Activated naive CD8-positive, alpha-beta T cell treated with anti-CD3 and anti-CD28 coated beads, Interleukin-2, amount 50 U/mL, for 24 hours (primary cell): ENCODE measurements at places on chromosomes 2 and 18.
A peak's percentile ranks its signal among the peaks of the same experiment; 100 is the strongest.

DNA sequence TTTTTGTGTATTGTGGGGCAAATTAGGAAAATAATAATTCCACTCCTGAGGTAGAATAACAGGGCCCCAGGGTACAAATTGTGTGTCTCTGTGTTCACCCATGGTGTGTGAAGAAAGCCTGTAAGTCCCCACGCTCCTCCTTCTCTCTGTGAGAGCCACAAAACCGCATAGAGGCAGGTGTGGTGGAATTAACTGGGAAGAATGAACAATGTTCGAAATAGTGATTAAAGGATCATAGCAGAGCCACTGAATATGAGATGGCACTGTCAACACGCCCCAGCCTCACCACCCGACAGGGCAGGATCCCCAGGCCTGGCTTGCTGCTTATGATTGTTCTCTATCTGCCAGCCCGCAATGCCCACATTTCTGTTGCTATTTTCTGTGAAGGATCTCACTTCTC lies 14.1 kb downstream of the IL1RN start:
- H3K4me3 ChIP-seq = no peak overlapping the region
- no peak for DNase-seq
- no peaks in the 10 kb centered on the region for H3K36me3 ChIP-seq

GRCh38 chr2:230946429-230947234 lies 21.6 kb upstream of the GPR55 start:
- no peak overlapping the region for H3K4me3 ChIP-seq
- H3K27ac ChIP-seq = no peak overlapping the region
- peaks cover 2% of the 10 kb centered on the region for H3K36me3 ChIP-seq

DNA sequence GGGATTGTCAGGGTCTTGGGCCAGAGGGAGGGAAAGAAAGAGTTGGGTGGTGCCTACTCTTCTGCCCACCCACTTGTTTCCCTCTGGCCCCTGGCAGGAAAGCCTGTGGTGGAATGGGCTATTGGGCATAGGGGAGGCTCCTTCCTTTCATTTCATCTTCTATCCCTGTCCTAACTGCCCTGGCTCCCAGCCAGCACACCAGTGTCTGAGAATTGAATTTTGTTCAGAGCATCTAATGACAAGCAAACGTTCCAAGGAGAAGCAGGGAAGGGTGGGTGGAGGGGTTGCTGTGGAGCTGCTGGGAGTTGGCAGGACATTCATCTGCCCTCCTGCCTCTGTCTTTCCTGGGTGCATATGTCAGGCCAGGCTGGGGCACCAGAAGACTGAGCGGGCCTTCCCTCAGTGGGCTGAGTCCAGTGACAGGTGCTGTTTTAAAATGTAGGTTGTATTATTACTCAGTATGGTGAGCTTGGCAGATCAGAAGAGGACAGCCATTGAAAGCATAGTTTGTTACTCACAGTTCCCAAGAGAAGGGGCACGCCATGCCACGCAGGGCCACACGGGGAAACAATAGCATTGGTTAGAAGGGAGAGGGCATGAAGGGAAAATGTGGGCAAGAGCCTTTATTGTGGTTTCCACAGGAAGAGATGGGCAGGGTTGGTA lies 171.9 kb downstream of the ACOXL start:
- H3K27ac ChIP-seq = peak overlapping the region; percentile 47
- H3K36me3 ChIP-seq = no peaks in the 10 kb centered on the region
- H3K4me1 ChIP-seq = peaks cover 9% of the 10 kb centered on the region
- peak; percentile 6 for DNase-seq

- H3K27me3 ChIP-seq = no peaks in the 10 kb centered on the region
- DNase-seq = no peak
- H3K36me3 ChIP-seq = no peaks in the 10 kb centered on the region
- H3K4me3 ChIP-seq = no peak overlapping the region
- no peak overlapping the region for H3K27ac ChIP-seq
- peaks cover 23% of the 10 kb centered on the region for H3K4me1 ChIP-seq
Measured at GRCh38 chr2:109340381-109340780, 211.4 kb downstream of the SH3RF3 start.

DNA sequence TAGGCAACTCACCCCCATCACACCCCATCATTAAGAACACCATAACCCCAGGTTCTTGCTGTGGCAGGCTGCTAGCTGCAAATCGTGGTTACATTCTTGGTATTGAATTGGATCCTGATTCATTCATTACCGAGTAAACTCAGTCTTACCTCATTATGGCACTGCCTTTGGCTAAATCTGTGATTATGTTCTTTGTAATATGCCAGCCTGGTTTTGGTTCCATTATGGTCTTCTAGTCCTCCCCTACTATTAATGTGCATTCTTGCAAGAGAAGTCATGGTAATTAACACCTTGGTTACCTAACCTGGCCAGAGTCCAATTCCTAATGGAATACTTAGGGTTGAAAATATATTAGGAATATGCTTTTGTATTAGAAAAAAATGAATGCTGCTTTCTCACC lies 258.9 kb upstream of the APCDD1 start:
- H3K4me1 ChIP-seq = no peaks in the 10 kb centered on the region
- H3K36me3 ChIP-seq = no peaks in the 10 kb centered on the region
- no peak for DNase-seq

GRCh38 chr2:7146151-7146550 lies 228.9 kb downstream of the RNF144A start:
- H3K4me1 ChIP-seq = no peaks in the 10 kb centered on the region
- peaks cover 9% of the 10 kb centered on the region for H3K36me3 ChIP-seq
- H3K27me3 ChIP-seq = no peaks in the 10 kb centered on the region
- no peak for DNase-seq

DNA sequence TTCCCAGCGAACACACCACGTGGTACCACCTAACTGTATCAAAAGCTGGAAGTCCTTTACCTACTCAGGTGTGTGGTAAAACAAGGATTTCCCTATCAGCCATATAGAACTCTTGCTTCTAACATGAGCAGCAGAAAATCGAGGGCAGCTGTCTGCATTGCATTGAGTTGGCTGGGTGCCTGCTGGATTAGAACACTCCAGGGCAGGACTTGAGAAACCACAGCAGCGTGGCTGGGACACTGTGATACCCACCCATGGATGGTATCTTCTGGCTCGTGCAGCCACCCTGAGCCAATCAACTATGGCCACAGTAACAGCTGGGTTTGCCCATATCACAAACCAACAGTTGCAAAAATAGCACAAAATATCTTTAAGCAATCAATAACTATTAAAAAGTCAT lies 188.3 kb downstream of the FBXO15 start:
- H3K4me1 ChIP-seq = peaks cover 9% of the 10 kb centered on the region
- no peak for DNase-seq
- no peaks in the 10 kb centered on the region for H3K36me3 ChIP-seq
- no peak overlapping the region for H3K4me3 ChIP-seq
- peaks cover 11% of the 10 kb centered on the region for H3K27me3 ChIP-seq

GRCh38 chr2:241223211-241224017 lies 34.9 kb downstream of the ANO7 start:
- no peak overlapping the region for H3K4me3 ChIP-seq
- DNase-seq = no peak
- H3K27ac ChIP-seq = no peak overlapping the region
- H3K4me1 ChIP-seq = peaks cover 8% of the 10 kb centered on the region

GRCh38 chr2:98833172-98833916 lies 102.4 kb upstream of the MGAT4A start:
- no peaks in the 10 kb centered on the region for H3K36me3 ChIP-seq
- DNase-seq = no peak
- H3K4me3 ChIP-seq = no peak overlapping the region
- no peak overlapping the region for H3K27ac ChIP-seq

DNA sequence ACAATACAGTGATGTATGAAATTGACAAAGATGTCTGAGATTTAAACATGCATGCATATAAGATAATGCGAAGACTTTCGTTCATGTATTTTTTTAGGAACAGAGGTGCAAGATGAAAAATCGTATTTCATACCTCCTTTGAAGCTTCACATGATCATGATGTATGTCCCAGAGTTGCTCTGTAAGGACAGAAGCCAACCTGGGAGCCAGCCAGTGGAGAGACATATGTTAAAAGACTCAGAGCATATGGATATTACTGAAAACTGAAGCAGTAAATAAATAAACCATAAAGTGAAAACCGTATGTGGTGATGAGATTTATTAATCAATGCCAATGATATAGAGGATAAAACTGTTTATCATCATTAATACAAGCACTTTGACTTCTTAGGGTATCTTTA lies 424.4 kb upstream of the NETO1 start:
- H3K27me3 ChIP-seq = no peaks in the 10 kb centered on the region
- H3K4me1 ChIP-seq = no peaks in the 10 kb centered on the region
- no peak for DNase-seq
- no peak overlapping the region for H3K27ac ChIP-seq
- H3K36me3 ChIP-seq = no peaks in the 10 kb centered on the region

- H3K4me3 ChIP-seq = no peak overlapping the region
- no peak overlapping the region for H3K27ac ChIP-seq
- no peaks in the 10 kb centered on the region for H3K27me3 ChIP-seq
- H3K4me1 ChIP-seq = no peaks in the 10 kb centered on the region
Measured at GRCh38 chr18:55918444-55918843, 330.5 kb upstream of the TCF4 start.

DNA sequence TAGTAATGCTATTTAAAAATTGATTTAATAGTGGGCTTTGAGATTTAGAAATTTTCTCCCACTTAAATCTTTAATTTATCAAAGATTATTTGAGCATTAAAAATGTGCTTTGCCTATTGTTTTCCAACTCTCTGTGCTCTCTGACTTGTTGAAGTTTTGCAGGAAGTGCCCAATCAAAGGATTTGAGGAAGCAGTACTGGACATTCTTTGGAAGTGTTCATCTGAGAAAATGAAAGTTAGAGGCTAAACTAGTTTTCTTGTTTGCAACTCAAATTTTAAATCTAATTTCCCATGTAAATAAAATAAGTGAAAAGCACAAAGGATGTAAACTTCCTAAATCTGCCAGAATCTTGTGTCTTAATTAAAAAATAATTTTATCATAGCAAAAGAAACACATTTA lies 89.1 kb downstream of the CAMKMT start:
- H3K27me3 ChIP-seq = no peaks in the 10 kb centered on the region
- H3K4me1 ChIP-seq = no peaks in the 10 kb centered on the region
- no peak overlapping the region for H3K27ac ChIP-seq
- DNase-seq = no peak
- no peak overlapping the region for H3K4me3 ChIP-seq

- H3K27ac ChIP-seq = no peak overlapping the region
- H3K4me1 ChIP-seq = no peaks in the 10 kb centered on the region
- no peak for DNase-seq
- no peaks in the 10 kb centered on the region for H3K36me3 ChIP-seq
- no peak overlapping the region for H3K4me3 ChIP-seq
Measured at GRCh38 chr2:237879058-237879430, 19.6 kb downstream of the RAMP1 start.

DNA sequence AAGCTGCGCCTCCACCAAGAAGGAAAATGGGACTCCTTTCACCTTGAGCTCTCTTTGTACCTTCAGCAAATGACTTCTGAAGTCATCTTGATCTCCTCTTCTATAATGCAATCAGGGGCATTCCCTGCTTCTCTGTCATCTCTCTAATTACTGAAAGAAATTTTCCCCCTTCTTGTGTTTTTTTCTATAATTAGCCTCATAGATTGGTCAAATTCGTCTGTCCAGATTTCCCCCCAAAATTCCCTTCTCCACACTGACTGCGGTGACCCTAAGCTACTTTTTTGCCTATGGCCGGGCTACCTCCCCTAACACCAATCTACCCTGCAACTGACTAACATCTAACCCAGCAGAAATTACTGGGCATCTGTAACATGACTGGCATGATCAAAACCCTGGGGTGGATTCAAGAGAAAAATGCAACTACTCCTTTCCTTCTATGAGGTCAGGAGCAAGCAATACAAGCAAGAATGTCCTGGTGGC lies 168.6 kb downstream of the BCL2 start:
- peak overlapping the region; percentile 28 for H3K4me3 ChIP-seq
- no peak for DNase-seq
- H3K4me1 ChIP-seq = peaks cover 82% of the 10 kb centered on the region
- H3K27ac ChIP-seq = peak overlapping the region; percentile 64

GRCh38 chr2:199842631-199843395 lies 8.2 kb downstream of the FTCDNL1 start:
- H3K27ac ChIP-seq = no peak overlapping the region
- peaks cover 4% of the 10 kb centered on the region for H3K36me3 ChIP-seq
- H3K27me3 ChIP-seq = no peaks in the 10 kb centered on the region
- no peak overlapping the region for H3K4me3 ChIP-seq
- H3K4me1 ChIP-seq = no peaks in the 10 kb centered on the region

DNA sequence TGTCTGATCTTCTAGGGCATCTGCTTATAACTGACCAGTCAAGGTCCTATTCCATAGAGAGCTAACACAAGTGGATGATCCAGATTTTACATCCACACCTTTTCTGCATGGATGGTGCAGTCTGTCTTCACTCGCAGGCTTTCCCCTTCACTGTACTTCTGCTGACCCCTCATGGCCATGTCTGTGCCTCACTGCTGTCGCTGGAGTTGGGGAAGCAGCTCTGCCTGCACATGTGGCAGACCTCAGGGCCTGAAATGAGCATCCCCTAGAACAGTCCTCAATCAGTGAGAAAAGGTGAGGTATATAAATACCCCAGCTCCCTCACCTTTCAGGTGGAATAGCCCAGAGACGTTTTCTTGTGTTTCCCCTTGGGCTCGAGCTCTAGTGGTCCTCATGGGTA lies 233.8 kb downstream of the ANKRD36B start:
- H3K36me3 ChIP-seq = no peaks in the 10 kb centered on the region
- DNase-seq = no peak
- H3K27ac ChIP-seq = no peak overlapping the region
- peaks cover 34% of the 10 kb centered on the region for H3K27me3 ChIP-seq
- H3K4me1 ChIP-seq = no peaks in the 10 kb centered on the region

DNA sequence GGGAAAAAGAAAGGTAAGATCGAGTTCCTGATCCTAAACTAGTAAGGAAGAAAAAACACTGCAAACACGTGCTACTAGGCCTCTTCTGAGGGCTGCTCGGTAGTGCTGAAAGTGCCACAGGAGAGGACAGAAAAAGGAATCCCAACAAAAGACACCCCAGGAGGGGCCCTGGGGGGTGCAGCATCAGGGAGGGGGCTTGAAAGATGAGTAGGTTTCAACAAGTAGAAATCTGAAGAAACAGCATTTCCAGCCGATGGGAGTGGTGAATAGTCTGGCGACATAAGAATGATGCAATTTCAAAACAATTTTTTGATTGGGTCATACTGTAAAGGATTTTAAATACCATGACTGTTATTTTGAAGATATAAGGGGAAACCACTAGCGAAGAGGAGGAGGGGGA lies 98.6 kb downstream of the NOL10 start:
- peaks cover 59% of the 10 kb centered on the region for H3K36me3 ChIP-seq
- no peaks in the 10 kb centered on the region for H3K4me1 ChIP-seq

- H3K4me1 ChIP-seq = peaks cover 51% of the 10 kb centered on the region
- H3K27me3 ChIP-seq = no peaks in the 10 kb centered on the region
- no peak overlapping the region for H3K27ac ChIP-seq
Measured at GRCh38 chr2:12486205-12487118, 230.3 kb upstream of the TRIB2 start.

DNA sequence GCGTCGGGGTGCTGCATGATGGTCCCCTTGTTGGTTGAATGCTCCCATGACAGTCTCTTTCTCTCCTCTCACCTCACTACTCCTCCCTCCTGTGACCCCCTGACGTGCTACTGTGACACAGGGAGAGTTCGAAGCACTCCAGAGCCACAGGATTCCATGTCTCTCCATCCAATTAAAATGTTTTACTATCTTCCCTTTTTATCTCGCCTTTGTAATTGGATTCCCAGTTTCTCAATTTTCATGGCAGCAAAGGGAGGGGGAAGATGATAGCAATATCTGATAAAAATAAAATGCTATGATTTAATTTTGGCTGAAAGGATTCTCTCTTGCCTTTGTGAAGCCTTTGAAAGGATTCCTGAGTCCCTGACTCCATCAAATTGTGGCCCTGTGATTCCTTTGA lies 271.9 kb upstream of the SLC14A2 start:
- no peak overlapping the region for H3K4me3 ChIP-seq
- DNase-seq = no peak
- H3K27ac ChIP-seq = no peak overlapping the region
- no peaks in the 10 kb centered on the region for H3K27me3 ChIP-seq
- H3K36me3 ChIP-seq = no peaks in the 10 kb centered on the region
